ENCODE measurements at places on chromosomes 3 and 15.

DNA sequence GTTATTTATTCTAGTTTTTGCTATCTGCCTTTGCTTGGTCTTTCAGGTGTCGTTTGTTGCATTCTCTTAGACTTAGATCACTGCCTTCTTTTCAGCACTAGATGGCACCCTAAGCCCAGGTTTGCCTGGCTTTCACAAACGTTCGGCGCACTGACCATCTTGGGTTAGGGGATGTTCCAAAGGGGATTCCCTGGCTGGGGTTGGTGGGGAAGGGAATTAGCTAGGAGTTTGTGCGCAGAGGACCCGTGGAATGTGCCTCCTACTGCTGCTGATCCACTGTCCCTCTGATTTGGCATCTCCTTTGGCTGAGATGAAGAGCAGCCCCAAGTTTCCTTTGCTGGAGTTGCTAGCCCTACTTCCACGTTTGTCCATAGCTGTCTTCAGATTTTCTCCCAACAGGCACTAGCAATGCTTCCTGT is 33.9 kb downstream of the PFN2 start:
- no peak for DNase-seq

DNA sequence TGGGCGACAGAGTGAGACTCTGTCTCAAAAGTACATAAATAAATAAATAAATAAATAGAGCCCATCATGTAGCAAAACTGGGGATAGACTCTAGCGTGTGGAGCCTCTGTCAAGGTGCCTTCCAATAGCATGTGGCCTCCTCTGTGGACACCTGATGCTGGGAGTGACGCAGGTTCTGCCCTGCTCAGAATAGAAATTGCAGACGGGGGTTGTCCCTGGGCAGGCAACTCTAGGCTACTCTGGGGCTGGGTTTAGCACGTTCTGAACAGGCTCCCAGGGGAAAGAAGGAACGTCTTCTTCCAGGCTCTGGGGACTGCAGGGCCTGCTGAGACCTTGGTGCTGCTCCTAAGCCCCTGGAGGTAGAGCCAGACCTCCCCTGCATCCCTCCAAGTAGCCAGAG is 65.3 kb downstream of the EPHB3 start:
- DNase-seq, result no peak

DNA sequence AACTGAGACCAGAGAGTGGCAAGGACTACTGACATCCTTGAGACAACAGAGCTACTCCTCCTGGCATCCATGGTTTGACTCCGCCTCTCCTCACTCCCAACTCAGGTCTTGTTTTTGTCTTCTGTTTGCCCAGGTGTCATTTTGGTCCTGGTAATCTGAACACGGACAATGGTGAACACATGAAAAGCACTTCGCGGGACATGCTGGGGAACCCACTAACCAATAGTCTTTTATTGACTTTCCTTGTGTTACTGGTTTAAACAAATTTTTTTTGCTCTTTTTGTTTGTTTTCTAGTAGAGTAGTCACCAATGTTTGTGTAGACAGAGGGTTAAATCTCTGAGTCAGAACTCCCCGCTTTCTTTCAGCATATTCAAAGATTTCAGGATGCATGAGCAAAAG is 38.4 kb downstream of the LARP6 start:
- no peak for DNase-seq

- no peak for DNase-seq
Measured at GRCh38 chr3:150588027-150588830, 14.9 kb upstream of the SELENOT start.

DNA sequence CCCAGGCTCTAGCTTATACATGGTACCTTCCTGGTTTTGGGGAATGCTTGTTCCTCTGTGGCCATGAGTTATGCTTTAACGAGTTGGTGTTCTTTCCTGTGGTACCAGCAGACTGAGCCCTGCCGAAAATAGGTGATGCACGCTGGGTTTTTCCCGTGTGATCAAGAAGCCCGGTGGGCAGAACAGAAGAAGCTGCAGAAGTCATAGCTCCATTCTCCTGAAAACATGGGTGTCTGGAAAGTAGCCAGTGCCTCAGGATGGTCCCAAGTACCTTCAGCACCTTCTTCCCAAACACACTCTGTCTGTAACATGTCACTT is 25.2 kb downstream of the MAPKBP1 start:
- DNase-seq, result no peak

DNA sequence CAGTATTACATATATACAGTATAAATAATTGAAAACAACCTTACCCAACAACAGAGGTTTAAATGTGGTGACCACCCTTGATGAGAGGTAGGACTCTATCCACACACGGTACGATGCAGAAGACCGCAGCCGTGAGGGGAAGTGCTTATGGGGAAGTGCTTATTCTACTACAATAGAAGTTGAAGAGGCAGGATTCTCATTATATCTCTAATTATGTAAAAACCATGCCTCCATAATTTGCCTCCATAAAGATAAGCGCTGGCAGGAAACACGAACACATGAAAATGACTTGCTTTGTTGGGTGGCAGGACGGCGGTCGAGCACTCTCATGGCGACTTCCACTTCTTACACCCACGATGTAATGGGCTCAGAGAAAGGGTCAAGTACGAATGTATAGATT is 7.2 kb upstream of the MUC13 start:
- DNase-seq, result no peak

GRCh38 chr3:169746924-169747323 is 17.9 kb downstream of the TERC start:
- DNase-seq, result no peak

DNA sequence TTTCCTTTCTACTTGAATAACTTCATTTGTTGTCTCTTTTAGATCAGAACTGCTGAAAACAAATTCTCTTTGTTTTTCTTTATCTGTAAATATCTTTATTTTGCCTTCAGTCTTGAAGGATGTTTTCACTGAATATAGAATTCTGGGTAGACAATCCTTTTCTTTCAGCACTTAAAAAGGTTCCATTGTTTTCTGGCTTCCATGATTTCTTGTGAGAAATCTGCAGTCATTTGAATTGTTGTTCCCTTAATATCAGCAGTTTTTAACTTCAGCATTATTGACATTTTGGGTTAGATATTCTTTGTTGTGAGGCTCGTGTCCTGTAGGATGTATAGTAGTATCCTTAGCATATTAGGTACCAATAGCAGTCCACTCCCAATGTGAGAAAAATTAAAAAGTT is 65.8 kb downstream of the SV2B start:
- DNase-seq, result no peak

- DNase-seq, result no peak
Measured at GRCh38 chr15:74194572-74195559, 7.7 kb downstream of the STRA6 start.

DNA sequence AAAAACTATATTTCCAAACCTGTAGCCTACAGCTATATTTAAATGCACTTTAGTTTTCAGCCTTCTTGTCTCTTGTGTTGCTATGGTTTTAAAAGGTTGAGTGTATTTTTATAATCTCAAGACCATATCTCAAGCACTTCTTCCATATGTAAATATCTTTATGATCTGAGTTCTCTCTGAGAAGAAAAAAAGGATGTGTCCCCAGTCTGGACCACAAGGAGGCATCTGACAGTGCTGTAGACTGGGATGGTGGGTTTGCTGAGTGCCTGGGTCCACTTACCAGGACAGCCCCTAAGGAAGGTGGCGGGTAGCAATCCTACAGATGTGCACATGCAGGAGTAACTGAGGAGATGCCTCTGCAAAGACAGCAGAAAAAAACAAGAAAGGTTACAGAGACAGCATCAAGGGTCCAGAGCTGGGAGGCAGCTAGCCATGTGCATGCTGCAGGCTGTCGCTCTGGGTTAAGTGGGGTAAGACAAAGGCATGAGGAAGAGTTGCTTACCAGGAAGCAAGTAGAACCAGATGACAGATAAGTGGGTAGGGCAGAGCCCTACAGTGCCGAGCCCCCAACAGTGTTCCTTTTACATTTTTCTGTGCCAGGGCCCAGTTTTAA is 70.6 kb upstream of the SNRK start:
- DNase-seq, result no peak

GRCh38 chr3:179677884-179678283 is 25.0 kb downstream of the USP13 start:
- DNase-seq, result no peak

GRCh38 chr3:133256787-133257483 is 142.9 kb upstream of the BFSP2 start:
- no peak for DNase-seq

- DNase-seq, result no peak
Measured at GRCh38 chr3:124761935-124762660, 31.8 kb downstream of the UMPS start.

GRCh38 chr3:194875581-194876402 is 190.1 kb downstream of the FAM43A start:
- no peak for DNase-seq

DNA sequence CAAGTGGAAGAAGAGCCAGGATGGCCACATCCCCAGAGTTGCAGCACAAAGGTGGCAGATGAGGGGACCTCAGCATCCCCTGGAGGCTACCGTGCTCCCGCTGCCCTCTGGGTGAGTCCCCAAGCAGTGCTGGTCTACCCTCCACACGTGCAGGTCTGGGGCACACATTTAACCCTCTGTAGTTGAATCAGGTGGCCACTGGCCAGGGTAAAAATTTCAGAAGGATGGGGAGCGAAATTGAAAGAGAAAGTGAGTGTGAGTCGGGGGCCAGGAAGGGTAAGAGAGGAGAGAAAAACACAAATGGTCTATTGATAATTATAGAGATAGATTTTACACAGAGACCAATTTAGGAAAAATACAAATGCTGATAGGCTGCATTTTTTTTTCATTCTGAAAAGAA is 139.5 kb upstream of the EIF1B start:
- no peak for DNase-seq

- DNase-seq, result no peak
Measured at GRCh38 chr3:194330579-194330978, 20.5 kb downstream of the CPN2 start.

GRCh38 chr3:158631981-158632380 is 12.3 kb upstream of the GFM1 start:
- DNase-seq, result no peak

- DNase-seq, result peak; percentile 38
Measured at GRCh38 chr3:186589856-186590579, 19.5 kb downstream of the DNAJB11 start.
